ENCODE measurements at places on chromosomes 2 and 18.

- DNase-seq, result no peak
Measured at GRCh38 chr2:62010632-62011256, 105.3 kb downstream of the COMMD1 start.

DNA sequence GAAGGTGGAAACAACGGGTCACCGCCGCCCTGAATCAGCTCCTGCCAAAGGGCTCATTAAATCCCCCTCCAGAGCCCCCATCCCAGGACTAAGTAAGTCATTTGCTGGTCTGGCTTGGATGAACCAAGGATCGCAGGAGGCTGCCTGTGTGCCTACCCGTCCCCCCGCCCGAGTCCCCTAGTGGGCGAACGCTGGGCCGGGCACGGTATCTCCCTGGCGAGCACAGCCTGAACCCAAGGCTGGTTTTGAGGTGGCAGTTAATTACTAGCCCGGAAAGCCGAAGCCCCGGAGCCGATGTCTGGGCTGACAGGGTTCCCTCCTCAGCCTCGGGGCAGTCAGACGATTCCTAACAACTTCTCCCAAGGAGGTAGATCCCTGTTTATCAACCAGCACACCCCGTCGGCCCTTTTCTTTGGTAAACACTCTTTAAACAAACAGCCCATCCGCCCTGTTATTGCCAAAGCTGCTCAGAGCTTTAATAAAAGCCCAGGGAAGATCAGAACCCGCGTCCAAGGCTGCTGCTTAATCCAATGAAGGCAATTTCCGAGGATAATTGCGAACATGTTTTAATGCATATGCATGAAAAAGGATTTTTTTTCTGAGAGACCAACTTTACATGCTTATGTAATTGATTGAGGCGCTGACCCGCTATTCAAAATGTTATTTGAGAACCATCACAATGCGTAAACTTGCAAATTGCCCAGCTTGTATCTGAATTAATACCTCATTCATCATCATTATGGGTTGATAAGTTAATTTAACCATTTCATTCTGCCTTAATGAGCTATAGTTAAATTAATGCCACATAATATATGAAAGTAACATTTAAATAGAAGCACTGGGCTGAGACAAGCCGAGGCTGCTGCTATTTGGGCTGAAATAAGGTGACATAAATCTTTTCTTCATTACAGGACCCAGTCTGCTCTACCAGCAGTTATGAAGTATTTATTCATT is 10.5 kb downstream of the EVX2 start:
- DNase-seq, result no peak

DNA sequence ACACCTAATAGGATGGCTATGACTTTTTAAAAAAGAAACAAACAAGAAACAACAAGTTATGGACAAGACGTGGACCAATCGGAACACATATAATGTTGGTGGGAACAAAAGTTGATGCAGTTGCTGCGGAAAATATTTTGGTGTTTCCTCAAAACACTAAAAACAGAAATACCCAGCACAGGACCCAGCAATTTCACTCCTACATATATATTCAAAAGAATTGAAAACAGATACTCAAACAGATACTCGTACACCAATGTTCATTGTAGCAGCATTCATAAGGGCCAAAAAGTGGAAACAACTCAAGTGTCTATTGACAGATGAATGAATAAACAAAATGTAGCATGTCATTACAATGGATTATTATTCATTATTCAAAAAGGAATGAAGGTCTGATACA is 12.1 kb downstream of the CCDC141 start:
- no peak for DNase-seq

DNA sequence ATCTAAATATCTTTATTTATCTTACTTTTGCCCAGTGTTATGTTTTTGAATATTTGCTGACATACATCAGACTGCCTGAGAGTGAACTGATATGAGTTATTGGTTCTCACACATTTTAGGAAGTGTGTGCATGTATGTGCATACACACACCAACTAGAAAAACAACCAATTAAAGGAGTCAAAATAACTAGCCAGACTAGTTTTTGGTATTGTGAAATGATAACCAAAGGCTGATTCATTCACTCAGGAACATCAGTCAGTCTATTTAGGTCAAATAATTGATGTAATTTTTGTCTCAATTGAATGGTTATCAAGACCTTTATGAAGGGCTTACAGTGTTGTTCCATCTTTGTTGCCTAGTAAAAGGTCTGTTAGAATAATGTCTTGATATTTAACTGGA is 369.3 kb upstream of the VRK2 start:
- DNase-seq, result no peak

- DNase-seq, result no peak
Measured at GRCh38 chr2:201070948-201071478, 458 bp downstream of the HYCC2 start.

GRCh38 chr2:27959496-27959895 is 69.0 kb downstream of the BABAM2 start:
- DNase-seq, result no peak

- DNase-seq, result no peak
Measured at GRCh38 chr2:101779656-101780055, 82.1 kb downstream of the MAP4K4 start.

Data from stimulated activated CD4-positive, alpha-beta T cell treated with anti-CD3 and anti-CD28 coated beads, Interleukin-4, amount 100 ng/mL, for 48 hours (primary cell).